Stimulated activated CD4-positive, alpha-beta T cell treated with anti-CD3 and anti-CD28 coated beads, Interleukin-1b, Interleukin-23, amount 100 ng/mL, for 1 hour (primary cell): ENCODE measurements at places on chromosomes 2 and 18.

DNA sequence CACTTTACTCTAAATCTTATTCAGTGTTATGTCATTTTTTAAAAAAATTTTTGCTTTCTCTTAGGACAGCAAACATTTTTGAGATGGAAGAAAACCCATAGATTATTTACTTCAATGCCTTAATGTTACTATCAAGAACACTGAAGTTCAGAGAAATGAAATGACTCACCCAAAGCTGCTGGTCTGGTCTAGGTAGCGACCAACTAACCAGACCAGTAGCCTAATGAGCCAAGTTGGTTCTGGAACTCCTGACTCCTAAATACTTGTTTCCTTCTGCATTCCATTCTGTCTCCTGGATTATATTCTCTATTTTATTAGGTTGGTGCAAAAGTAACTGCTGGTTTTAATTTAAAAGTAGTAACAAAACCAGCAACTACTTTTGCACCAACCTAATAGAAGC is 35.4 kb downstream of the SLC8A1 start:
- DNase-seq: no peak

GRCh38 chr2:237520290-237520689 is 33.2 kb downstream of the MLPH start:
- no peak for DNase-seq

- DNase-seq: no peak
Measured at GRCh38 chr2:16746833-16747232, 81.2 kb upstream of the CYRIA start.

DNA sequence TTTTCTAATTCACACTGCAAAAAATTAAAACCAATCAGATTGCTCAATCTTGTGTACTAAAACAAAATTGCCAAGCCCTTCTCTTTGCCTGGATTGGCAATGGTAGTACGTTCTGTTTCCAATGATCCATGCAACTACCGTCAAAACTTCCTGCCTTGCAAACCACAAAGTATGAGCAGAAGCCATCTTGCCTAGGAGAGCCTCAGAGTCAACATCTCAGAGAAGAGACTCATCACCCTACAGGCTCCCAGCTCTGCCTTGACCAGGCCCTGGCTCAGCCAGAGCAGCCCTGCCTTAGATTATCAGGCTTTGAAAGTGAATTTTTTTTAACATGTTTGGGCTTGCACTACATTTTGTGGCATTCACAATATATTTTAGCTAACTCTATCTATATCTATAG is 574.1 kb downstream of the SATB2 start:
- no peak for DNase-seq

GRCh38 chr2:234492717-234493485 is 4.0 kb downstream of the ARL4C start:
- DNase-seq: no peak

GRCh38 chr2:210252699-210253606 is 27.7 kb upstream of the ACADL start:
- DNase-seq: no peak

- DNase-seq: no peak
Measured at GRCh38 chr2:132750606-132751005, 80.6 kb upstream of the LYPD1 start.

GRCh38 chr2:71887196-71887595 is 260.5 kb downstream of the CYP26B1 start:
- DNase-seq: no peak

DNA sequence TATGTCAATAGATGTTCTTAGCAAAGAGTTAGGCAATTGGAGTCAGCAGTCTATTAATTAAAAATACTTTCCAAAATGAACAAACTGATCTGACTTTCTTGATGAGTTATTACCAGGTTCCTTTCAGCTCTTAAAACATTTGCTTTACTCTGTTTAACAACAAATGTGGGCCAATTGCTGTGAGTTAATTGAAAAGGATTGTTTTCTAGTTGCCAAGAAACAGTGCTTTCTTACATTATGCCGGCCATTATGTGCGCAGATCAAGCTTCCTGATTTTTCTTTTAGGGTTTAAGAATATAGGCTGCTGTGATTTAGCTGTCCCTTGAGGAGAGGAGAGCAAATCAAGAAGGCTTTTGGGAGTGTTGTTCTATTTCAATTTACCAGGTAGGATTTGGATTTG is 50.5 kb upstream of the ITPRID2 start:
- no peak for DNase-seq

DNA sequence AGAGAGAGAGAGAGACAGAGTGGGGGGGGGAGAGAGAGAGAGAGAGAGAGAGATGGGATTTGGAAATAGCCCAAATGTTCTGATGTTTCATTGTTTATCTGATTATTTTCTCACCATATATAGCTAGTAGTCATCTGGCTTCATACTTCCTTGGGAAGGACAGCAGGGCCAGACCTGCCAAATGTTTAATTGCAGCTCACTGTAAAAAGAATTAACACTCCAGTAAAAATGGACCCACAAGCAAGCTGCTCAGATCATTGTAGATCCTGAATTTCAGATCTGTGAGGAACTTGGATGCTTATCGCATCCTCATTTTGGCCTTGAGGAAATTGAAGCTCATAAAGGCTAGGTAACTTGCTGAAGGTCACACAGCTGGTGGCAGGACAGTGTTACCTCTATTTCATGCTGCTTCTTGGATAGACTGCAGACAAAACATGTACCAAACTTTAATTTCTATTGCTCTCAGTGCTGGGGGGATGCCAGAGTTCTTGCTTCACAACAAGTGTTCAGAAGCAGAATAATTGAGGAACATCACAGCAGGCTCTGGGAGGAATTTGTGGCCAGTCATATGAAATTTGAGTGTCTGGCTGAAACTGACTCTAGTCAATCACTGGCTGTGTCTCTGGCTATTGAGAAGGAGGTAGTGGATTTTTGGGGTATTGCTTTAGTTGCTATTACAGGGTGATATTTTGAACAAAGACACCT is 223.5 kb downstream of the PIK3C3 start:
- no peak for DNase-seq

DNA sequence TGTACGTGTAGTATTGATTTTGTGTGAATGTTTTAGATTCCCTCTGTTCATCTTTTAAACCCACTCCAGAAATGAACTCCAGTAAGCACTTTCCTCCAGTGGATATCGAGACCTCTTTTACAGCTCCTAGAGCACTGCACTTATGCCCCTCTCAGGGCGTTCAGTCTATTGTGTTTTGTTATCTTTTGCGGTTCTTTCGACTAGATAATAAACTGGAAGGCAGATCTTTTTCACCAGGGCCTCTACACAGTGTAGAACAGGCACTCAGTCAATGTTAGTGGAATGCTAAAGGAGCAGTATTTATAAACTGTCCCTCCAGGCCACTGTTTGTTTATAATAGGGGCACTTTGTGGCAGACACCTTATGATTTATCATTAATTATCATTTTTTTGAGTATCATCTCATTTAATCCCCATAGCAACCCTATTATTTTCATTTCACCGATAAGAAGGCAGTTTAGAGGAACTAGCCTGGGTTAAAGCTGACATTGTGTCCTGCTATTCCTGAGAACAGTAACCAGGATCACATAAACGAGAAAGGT is 742 bp upstream of the SOS1 start:
- no peak for DNase-seq

- DNase-seq: no peak
Measured at GRCh38 chr2:85318222-85319074, 9.3 kb downstream of the TGOLN2 start.

DNA sequence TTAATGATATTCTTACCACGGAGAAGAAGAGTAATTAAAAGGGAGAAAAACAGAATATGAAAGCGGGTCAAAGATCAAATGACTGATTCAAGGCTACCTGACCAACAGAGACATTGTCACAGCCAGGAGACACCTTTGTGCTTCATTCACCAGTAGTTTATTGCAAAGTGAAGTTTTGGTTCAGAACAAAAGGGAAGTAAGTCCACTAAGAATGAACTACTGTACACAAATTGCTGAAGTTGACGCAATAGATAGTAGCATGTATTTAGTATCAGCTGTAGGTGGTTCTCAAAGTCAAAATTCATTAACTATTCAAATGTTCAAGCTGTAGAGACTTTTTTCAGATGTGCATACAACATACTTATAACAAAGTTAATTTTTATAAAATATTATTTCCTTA is 64.7 kb upstream of the COX7A2L start:
- DNase-seq: no peak

GRCh38 chr2:39484206-39484605 is 47.1 kb upstream of the MAP4K3 start:
- no peak for DNase-seq

- no peak for DNase-seq
Measured at GRCh38 chr2:151161821-151162551, 99.7 kb downstream of the RBM43 start.

GRCh38 chr18:25979369-25980040 is 110.9 kb downstream of the SS18 start:
- DNase-seq: no peak

DNA sequence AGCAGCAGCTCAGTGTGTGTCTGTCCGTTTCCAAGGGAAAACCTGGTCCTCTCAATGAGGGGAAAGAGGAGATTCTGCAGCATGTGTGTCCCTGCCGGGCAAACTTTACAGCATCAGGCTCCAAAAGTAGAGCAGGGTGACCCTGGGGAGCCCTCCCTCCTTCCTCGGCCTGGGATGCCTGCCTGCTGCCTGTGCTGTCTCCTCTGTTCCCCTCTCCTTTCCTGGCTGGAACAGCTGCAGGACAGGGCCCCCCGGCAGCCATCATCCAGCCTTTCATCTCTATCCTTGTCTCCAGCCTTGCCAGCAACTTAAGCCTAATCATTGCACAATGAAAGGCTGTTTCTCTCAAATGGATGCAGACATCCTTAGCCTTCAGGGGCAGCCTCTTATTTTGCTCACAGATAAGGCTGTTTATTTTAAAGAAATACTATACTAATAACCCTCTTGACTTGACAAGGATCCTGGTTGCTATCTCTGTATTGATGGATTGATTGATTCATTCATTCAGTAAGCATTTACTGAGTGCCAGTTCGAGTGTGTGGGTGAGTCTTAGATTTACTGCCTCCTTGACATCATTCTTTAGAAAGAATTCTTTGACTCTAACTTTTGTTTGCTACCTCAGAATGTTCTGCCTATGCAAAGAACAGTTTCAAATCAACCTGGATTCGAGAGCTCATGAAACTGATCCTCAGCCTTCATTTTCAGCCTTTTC is 40.6 kb upstream of the EDAR start:
- no peak for DNase-seq

GRCh38 chr2:134384131-134384530 is 130.3 kb downstream of the MGAT5 start:
- no peak for DNase-seq

- DNase-seq: no peak
Measured at GRCh38 chr18:68766433-68766832, 31.4 kb upstream of the CCDC102B start.

DNA sequence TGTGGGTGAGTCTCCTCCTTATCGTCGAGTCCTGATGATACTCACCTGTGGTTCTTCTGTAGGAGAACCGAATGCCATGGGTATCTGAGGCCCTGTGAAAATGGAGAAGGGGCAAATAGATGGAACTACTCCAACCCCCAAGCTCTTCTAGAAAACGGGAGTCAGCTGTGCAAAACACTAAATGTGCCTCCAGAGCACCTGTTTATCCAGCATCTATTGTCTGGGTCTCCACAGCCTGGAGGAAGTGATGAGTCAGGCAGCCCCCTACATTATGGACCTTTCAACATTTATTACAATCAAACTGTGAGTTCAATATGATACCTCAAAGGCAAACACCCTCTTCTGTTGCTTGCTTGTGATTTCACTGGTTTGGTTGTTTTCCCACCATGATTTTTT is 9.8 kb upstream of the LRRFIP1 start:
- no peak for DNase-seq

- no peak for DNase-seq
Measured at GRCh38 chr2:129716781-129717559, 262.5 kb upstream of the RAB6C start.

- no peak for DNase-seq
Measured at GRCh38 chr2:43201016-43201415, 25.4 kb downstream of the ZFP36L2 start.

DNA sequence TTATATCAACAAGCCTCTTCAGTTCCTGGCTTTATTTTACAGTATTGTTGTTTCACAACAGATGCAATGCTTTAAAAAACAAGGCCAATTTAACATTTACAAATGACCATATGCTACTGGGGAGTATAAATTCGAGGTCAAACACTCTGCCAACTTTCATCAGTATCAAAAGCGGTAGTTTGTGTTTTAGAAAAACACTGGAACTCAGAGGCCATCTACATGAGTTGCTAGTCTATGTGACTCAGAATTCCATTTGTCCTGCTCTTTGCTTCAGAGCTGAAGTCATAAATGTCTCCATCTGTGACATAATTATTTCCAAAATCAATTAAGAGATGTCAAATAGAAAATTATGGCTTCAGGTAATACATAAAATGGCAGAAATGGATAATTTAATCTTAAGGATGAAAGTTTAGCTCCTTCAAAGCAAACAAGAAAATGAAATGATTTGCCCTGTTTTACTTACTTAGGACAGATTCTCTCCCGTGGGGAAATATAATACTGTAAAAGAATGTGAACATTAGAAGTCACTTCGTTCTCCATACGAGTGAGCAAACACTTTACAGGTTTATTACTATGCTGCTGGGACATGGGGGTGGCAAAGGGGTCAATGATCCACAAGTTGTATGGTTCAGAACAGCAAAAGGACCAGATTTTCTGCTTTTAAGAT is 3.7 kb downstream of the MEX3C start:
- no peak for DNase-seq

GRCh38 chr2:170368370-170368769 is 190.4 kb downstream of the MYO3B start:
- no peak for DNase-seq

- no peak for DNase-seq
Measured at GRCh38 chr18:77755187-77755586, 505.5 kb downstream of the GALR1 start.

DNA sequence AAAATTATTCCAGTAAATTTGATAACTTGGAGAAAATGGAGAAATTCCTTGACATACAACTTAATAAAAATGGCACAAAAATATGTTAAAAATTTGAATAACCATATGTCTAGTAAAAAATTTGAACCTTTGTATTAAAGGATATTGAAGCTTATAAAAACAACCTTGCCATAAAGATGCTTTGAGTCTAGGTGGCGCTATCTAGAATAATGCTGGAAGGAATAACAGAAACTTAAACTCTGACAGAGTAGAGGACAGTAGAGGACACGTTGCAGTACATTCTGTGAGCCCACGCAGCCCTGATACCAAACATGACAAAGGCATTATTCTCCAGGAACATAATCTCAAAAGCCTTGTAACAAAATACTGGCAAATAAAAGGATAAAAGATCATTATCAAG is 44.7 kb upstream of the ALKAL2 start:
- DNase-seq: no peak
